ENCODE measurements at places on chromosomes 11 and 22. TPM values are rescaled to one million over a fixed set of nuclear protein-coding genes. Genes with fewer than 3 reads are reported as not detected.

HBB gene
- total RNA-seq = not detected

- no peak for DNase-seq
Measured at GRCh38 chr22:49334449-49334789, 493.3 kb downstream of the BRD1 start.

DNA sequence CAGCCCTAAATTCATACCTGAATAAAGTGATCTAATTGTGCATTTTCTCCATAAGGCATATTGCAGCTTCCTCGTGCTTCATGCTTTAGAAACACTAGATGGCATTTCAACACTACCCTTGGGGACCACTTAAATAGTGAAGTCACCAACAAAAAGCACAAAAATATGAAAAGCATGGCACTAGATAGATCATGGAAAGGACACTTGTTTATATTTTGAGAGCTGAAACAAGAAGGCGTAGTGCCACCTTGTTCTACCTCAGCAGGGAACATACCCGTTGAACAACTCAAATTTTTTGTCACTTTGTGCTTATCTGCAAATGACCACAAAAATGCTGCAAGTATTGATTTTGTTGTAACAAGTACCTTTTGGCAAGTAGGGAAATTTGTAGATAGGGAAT, 8.6 kb downstream of the TBCEL start:
- DNase-seq = no peak

DNA sequence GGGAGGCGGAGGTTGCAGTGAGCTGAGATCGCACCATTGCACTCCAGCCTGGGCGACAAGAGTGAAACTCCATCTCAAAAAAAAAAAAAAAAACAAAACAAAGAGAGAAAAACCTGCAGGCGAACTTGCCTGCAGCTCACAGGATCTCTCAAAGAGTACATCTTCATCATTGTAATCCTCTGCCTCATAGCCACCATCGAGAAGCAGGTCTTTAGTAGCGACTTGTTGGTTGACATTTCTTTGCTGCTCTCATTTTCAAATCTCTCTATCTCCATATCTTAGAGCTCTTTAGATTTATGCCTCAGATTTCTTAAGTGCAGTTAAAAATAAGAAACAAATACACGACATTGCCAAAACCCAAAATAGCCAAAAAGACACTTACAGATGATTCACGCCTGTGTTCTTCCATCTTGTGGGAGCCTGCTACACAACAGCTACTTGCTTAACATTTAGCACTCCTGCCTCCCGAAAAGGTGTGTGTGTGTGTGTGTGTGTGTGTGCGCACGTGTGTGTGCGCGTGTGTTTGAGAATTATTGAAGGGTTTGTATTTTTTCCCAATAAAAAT, 14.6 kb downstream of the FAM227A start:
- DNase-seq = no peak

- no peak for DNase-seq
Measured at GRCh38 chr11:3197044-3197695, 21.4 kb downstream of the MRGPRG start.

- DNase-seq = no peak
Measured at GRCh38 chr11:133985981-133986944, 29.5 kb upstream of the IGSF9B start.

DNA sequence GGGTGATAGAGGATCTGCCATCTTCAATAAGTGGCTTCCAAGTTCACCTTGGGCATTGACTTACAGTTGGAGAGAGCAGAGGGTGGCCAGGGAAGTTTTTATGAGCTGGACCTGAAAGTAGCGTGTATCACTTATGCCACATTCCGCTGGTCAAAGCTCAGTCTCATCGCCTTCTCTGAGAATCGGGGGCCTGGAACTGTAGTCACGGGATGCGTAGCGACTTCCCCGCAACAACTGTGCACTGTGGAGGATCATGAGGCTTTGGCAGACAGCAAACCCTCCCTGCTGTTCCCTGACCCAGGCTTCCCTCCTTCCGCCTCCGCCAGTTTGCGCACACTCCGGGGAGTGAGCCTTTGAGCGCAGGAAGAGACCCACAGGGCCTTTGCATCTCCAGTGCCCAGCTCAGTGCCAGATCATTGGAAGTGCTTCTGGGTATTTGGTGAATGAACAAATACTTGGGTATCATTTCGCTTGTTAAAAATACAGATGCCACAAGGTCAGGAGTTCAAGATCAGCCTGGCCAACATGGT, 95.5 kb downstream of the CEP164 start:
- no peak for DNase-seq

EMID1 gene
- not detected for total RNA-seq

CDON gene
- total RNA-seq = 3.4 TPM

DNA sequence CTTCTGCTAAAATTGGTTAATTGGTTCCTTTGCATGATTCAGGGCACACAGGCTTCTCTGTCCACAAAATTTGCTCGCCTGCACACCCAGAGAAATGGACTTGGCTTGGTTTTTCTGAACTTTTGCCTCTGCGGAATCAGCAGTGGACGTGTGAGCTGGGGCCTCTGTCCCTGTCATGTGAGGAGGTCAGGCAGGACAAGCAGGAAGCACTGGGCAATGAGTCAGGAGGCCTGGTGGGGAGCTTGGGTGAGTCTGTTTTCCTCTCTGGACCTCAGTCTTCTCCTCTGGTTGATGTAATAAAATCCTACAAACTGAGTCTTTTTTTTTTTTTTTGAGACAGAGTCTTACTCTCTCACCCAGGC, 10.4 kb upstream of the CELSR1 start:
- no peak for DNase-seq

DNA sequence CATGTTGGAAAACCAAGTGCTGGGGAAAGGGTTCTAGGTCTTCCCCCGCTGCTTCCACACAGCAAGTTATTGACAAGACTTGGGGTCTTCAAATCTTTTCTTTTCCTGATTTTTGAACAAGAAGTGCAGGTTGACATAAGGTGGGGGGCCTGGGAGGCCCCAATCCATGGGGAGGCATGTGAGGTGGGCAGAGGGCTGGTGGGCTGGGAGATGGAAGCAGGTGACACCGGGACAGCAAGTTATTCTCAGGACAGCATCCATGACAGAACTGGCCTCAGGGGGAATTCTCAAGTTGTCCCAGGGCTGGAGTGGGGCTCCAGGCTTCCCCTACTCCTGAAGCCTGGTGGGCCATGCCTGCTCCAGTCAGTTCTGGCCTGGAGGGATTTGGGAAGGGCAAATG, 5.5 kb downstream of the FGF19 start:
- DNase-seq = no peak

- DNase-seq = no peak
Measured at GRCh38 chr11:132452616-132453015, 1079.7 kb downstream of the OPCML start.

LYVE1 gene
- not detected for total RNA-seq

- DNase-seq = no peak
Measured at GRCh38 chr11:125662689-125663088, 18.0 kb downstream of the ACRV1 start.

GRCh38 chr11:19258641-19259230, 18.0 kb upstream of the E2F8 start:
- DNase-seq = no peak

DNA sequence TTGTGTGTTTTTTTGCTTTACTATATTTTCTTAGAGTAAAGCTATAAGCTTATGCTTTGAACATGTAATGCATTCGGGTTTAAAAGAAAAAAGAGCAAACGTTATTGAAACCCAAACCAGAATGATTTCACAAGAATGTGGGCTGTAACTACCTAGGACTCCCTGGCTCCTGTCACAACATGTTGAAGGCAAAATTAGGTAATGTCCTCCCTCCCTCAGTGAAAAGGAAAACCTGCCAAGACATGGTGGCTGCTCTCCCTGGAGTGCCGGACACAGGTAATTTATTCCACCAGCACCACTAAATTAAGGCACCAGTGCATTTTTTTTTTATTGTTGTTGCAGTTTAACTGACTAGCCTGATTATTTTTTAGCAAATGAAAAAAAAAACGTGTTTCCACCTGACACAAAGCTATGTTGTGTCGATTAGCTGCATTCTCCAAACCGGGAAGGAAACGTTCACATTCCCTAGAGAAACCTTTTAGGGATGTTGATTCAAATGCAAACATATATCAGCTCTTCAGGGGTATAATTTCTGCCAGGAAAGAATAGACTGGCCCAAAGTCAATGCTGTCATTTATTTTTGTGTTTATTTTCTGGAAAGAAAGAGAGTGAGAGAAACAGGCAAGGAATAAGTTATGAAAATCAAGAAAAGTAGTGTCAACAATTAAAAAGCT, 134.6 kb downstream of the CCDC34 start:
- DNase-seq = no peak

DNA sequence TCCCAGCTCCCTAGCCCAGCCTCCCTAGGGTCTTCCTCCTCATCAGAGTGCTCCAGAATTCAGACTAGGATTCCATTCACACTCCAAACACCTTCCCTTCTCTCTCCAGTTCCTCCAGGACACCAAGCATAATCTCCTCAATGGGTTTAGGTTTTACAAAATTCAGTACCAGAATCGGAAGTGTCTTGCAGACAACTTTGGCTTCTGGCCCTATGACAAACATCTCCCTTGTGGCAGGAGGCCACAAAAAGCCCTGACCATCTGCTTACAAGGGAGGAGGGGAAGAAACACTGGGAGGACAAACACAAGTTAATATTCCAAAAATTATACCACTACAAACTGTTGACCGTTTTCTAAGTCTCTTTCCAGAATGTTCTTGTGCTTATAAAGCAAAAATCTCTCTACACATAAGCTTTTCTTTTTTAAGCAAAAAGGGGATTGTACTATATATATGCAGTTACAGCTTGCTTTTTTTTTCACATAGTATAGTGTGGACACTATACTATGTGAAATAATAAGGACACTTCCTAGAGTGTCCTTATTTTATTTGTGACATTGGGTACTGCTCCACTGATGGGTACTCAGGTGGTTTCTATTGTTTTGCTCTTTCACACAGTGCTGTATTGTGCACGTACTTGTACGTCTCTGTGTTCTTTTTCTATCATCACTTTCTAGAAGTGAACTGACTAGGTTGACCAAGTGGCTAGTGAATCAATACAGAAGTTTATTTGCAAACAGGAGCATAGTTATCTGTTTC, 78.7 kb downstream of the BDNF start:
- DNase-seq = no peak

OR4D10 gene
- total RNA-seq = not detected

GAB2 gene
- 7.5 TPM for total RNA-seq

DNA sequence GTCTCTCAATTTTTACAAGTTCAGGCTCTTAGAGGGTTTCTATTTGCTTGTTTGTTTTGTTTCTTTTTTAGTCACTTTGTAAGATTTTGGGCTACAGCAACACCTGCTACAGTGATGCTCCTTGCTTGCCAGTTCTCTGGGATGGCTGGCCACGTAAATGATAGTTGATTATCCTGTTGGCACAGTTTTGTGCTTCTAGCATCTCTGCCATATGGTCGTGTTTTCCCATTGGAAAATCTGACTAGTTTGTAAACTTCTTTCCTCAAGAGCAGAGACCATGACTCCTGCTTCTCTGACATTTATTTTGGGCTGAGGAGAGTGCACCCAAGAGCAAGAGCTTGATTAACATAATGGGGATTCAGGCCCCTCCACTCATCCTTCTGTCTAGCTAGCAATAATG, 1621.6 kb upstream of the RAG2 start:
- no peak for DNase-seq

SUSD2 gene
- total RNA-seq = 1.2 TPM

DNA sequence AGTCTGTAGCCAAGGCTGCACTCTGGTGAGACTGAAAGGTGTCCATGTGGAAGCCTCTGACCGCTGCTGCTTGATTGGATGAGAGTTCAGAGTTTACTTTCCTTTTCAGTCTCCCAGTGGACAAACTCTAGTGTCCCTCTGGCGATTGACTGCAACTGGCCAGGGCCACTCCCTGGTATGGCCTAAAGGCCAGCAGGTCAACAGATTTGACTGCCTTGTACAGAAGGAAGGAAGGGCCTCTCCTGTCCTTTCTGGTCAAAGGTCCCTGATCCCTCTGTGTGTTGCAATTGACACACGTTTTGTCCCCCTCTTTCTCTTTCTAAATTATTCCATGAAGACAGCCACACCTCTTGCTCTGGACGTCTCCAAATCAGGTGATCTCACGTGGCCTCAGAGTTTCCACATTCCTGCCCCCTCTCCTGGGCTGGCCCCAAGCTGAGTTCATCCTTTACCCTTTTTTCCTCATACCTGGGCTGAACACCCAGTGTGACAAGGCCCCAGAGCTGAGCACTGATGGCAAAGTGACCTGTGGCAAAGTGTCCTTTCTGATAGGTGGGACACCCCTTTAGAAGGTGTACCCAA, 18.7 kb upstream of the FBLN1 start:
- no peak for DNase-seq

RAB1B gene
- total RNA-seq = 145 TPM

TLCD5 gene
- 0.77 TPM for total RNA-seq

DNA sequence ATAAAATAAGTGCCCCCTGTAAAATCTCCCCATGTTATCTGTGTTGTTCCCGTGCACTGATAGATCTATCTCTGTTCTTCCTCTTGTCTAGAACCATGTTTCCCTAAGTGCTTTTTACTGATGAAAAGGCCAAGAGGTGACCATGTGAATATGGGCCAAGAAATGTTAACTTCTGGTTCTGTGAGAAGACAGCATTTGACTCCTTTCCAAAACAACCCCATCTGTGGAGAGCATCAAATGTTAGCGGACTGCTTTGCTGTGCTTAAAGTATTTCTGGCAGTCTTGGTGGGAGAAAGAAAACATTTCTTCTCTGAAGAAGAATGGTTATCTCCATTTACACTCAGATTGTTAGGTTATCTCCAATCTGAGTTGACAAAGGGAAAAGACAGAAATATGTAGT, 58.6 kb upstream of the GUCY1A2 start:
- no peak for DNase-seq

CHRNA10 gene
- 2.4 TPM for total RNA-seq

DNA sequence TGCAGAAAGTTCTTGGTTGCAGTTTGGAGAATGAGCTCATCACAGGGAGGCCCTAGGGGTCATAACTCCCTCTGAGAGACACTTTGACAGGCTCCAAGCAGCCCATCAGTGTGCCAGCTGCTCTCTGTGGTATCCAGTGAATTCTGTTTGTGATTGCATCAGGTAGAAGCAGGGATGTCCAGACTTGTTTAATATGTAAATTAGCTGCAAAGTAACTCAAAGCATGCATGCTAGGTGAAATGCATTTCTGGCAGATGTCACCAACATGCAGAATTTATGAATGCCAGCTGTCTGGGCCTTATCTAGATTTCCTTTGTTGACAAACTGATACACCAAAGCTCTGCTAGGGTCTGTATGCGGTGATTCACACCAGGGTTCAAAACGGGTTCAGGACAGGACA, 123.6 kb upstream of the MTNR1B start:
- DNase-seq = no peak
